RPMI8226 (cell line): ENCODE measurements at places on chromosomes 4 and X.

DNA sequence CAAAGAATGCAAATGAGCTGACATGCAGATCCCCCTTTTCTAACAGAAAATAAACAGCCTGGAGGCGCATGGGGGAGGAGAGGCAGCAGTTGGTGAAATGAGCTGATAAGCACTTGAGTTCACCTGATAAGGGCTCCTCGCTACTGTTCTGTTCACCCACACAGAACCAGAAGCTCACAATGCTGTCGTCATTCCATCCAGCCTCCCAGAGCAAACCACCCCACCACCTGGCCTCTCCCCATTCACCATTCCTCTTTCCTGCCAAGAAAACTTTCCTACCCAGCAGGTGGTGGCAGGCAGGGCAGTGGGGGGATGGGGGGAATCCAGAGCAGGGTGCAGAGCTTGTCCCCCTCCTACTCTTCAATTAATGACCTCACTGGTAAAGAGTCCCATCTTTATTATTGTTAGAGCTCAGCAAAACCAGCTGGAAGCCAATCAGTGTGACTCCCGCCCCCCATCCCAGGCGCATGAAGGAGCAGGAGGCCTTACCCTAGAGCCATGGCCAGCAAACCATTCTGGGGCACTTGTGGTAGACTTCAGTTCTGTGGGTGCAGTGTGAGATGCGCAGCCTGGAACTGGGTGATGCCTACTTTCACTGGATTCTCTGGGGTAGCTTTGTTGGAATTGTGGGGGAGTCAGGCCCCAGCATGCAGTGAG lies 350.3 kb downstream of the ZIC3 start:
- DNase-seq: no peak

GRCh38 chr4:127843704-127844600 lies 36.7 kb upstream of the PLK4 start:
- no peak for DNase-seq

GRCh38 chr4:150942539-150942938 lies 72.5 kb downstream of the LRBA start:
- DNase-seq: no peak

DNA sequence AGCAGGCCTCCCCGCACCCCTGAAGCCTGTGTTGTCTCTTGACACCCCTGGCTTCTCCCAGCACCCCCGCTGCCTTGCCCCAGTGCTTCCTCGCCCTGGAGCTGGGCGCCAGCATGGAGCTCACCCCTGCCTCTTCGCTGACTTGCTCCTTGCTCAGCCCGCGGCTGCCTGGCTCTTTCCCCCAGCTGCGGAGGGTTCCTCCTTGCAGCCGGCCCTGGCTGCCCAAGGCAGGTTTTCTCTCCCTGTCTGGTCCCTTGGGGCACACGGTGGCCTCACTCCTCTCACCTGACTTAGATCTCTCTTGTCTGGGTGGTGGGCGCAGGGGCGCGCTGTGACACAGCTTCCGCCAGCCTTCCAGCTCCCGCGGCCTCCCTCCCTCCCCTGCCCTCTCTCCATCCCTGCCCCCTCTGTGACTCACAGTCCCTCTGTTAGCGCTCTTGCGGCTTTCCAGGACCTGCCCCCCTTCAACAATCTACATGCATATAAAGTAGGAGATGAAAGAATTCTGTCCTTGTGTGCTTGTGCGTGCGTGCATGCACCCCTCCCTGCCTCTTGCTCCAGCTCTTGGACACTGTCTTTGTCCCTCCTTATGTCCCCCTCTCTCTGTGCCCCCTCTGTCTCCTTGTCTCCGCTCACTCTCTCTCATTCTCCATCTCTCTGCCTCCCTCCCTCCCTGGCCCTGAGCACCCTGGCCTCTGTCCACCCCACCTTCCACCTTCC lies 2.2 kb downstream of the PLXNB3 start:
- DNase-seq: peak; percentile 24

DNA sequence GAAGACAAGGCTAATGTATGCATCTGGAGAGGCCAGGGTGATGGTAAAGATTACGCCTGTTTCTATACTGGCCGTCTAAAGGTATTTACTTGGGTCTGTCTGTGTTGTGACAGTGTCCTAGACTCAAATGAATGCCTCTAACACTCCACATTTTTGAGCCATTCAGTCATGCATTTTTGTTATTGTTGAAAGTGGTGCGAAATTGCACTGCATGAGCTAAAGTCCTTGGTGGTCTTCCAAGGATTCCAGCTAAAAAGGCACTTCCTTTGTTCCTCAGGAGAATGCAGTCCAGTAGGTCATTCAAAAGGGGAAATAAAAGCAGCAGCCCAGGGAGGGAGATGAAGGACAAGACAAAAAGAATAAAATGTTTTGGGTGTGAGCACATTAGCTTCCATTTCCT lies 3.0 kb downstream of the GPC4 start:
- DNase-seq: no peak

DNA sequence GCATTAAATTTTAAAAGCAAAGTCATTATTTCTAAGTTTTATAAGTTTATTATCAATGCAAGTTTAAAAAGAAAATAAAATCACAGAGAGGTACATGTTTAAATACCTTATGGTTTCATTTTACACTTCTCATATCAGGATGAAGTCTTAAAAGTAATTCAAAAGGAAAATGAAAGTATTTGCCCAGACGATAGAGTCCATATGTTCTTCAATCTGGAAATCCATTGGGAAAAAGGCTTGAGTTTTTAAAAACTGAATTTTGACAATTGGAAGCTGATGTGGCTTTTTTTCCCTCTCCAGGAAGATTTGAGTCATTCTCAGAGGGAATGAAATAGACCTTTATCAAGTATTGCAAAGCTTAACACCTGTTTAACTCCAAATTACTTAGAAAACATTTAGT lies 37.1 kb downstream of the MAB21L2 start:
- DNase-seq: no peak

DNA sequence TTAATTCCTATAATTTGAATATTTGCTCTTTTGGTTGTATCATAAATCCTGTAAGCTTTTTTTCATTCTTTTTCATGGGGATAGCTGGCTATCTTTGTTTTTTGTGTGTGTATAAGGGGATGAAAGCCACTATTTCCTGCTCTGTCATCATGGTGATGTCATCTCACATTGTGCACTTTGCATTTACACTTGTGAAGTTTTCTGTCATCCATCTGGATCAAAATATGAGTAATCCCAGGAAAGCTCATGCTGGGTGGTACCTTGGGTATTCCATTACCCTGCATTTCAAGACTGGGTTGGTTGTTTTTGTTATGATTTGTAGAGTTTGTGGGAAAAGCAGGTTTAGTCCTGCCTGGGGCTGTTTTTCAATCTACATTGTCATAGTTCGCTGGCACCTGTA lies 367.3 kb downstream of the CHIC1 start:
- no peak for DNase-seq

DNA sequence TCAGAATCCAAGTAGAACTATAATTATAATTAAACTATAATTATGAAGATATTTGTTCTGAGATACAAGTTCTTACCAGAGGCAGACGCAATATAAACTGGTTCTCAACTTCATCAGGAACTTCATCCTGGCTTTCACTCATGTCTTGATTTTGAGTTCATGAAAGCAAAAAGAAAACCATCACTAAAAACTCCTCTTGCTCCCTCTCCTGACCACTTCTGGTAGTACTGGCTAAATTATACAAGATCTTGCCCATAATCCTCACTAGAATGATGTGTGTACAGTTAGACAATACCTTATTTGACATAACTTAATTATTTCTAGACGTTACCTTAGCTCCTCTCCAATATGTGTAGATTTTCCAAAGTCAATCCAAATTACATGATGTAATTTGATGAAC lies 3.7 kb downstream of the TAF7L start:
- peak; percentile 44 for DNase-seq

DNA sequence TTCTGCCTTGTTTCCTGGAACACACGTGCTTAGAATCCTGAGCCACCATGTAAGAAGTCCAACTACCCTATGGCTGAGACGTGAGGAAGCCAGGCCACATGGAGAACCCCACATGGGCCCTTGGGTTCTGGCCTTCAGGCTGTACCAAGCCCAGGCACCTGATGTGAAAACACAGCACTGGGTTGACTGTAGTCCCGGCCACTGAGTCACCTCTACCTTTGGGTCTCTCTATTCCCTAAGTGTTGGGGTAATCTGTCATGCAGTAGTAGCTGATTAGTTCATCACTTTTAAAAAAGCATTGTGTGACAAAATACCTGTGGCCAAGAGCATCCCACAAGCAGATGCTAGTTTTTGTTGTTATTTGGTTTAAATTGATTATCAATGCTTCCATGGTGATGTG lies 24.3 kb downstream of the CFAP97 start:
- no peak for DNase-seq

DNA sequence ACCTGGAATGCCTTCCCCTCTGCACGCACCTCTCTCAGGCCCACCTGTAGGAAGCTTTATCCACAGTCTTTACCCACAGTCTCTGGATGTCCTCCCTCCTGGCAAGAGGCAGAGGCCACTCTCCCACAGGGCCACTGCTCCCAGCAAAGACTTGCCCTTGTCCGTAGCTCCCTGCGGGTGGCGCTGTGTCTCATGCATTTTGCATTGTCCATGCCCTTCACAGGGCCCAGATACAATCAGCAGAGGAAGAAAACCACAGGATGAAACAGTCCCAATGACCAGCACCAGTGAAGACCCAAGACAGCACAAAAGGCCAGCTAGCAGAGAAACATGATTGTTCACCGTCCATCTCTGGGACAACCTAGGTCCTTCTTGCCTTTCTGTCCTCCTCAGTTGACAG lies 2.1 kb upstream of the NSG1 start:
- peak; percentile 27 for DNase-seq

GRCh38 chr4:38080061-38080974 lies 120.1 kb downstream of the PTTG2 start:
- DNase-seq: no peak

- no peak for DNase-seq
These were observed 6.3 kb downstream of the FAM47E start for GRCh38 chr4:76257824-76258223.

- peak; percentile 35 for DNase-seq
These were observed 138.9 kb downstream of the DCLK2 start for GRCh38 chr4:150217192-150217591.

- no peak for DNase-seq
These were observed 9.4 kb downstream of the INTU start for GRCh38 chr4:127642169-127642568.

DNA sequence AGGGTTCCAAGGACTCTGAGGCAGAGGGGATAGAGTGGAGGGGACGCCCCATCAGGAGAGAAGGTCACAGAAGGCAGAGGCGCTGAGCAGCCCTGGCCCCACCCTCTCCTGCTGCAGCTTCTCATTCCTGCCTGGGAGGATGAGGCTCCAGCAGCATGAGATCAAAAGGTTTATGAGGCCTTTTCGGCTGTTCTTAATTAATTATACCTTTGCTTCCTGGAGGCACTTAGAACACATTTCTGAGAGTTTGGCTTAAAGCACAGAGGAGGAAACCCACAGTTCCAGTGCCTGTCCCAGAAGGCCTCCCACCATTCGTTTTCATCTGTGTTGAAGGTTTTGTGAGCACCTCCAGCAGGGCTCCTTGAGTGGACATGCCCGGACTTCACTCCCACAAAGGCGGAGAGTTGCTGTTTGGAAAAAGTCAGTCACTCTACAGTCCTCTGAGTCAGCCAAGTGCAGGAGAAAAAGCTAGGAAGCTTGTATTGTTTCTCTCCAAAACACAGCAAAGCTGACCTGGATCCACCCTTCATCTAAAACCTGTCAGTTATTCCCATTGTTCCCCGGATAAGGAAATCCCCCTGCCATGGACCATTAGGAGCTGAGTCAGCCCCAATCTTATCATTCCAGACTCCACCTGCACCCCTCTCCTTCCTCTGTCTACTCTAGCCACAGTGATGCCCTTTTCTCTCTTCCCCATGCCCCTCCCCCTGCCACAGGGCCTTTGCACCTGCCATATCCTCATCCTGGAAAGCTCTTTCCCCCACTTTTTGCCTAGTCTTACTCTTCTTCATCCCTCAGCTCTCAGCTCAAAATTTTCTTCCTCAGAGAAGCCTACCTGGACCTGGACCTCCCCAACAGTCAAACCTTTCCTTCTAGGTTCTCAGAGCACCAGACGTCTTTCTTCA lies 276.8 kb downstream of the FBXW7 start:
- no peak for DNase-seq

GRCh38 chr4:54254116-54254914 lies 25.2 kb downstream of the PDGFRA start:
- no peak for DNase-seq

- DNase-seq: no peak
These were observed 27.6 kb upstream of the EMCN start for GRCh38 chr4:100545427-100545826.

GRCh38 chrX:6968231-6968630 lies 179.3 kb upstream of the STS start:
- DNase-seq: no peak

GRCh38 chr4:129098531-129099001 lies 2.6 kb downstream of the C4orf33 start:
- no peak for DNase-seq

DNA sequence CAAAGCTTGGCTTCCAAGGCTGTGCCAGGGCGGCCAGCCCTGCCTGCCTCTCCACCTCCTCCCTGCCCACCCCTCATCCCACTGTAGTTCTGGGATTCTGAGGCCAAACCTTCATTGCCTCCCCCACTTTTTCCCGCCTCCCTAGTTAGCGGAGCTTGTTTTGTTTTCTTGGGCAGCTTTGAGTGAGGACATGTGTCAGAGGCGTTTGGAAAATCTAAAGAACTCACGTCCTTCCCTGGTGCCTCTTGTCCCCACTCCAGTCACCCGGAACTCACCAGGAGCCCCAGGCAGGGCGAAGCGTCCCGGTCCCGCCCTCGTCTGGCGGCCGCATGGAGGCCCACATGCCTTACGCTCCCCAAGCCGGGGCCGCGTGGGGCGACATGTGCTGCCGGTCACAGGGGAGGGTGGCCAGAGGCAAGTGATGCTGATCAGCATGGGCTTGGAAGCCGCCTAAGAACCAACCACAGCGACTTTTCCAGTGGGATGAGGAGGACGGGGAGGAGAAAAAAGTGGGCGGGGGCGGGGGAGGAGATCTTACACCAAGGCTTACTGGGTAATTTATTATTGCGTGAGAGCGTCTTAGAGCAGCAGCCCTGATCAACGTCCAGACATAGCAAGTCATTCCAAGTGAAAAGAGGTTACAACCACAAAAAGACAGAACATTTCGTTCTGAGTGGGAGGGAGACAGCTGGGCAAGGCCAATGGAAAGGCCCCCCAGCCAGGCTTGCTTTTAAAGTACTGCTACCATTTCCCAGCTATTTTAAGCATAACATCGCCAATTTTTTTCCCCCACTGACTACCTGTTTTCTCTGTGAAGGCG lies 48.5 kb downstream of the PRPS1 start:
- DNase-seq: peak; percentile 77

DNA sequence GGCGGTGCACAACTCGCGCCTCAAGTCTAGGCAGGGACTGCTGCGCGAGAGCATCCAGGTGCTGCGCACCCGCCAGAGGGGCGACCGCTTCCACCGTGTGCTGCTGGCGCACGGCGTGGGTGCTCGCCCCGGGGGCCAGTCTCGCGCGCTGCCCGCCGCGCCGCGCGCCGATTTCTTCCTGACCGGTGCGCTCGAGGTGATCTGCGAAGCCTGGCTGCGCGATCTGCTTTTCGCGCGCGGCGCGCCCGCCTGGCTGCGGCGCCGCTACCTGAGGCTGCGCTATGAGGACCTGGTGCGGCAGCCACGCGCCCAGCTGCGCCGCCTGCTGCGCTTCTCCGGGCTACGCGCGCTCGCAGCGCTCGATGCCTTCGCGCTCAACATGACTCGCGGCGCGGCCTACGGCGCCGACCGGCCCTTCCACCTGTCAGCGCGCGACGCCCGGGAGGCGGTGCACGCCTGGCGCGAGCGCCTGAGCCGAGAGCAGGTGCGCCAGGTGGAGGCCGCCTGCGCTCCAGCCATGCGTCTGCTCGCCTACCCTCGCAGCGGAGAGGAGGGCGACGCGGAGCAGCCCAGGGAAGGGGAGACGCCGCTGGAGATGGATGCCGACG lies 1.3 kb downstream of the CHST7 start:
- DNase-seq: peak; percentile 84

GRCh38 chrX:4825550-4825949 lies 1112.1 kb upstream of the PRKX start:
- peak; percentile 58 for DNase-seq
